ENCODE measurements at places on chromosomes 6 and 20.

DNA sequence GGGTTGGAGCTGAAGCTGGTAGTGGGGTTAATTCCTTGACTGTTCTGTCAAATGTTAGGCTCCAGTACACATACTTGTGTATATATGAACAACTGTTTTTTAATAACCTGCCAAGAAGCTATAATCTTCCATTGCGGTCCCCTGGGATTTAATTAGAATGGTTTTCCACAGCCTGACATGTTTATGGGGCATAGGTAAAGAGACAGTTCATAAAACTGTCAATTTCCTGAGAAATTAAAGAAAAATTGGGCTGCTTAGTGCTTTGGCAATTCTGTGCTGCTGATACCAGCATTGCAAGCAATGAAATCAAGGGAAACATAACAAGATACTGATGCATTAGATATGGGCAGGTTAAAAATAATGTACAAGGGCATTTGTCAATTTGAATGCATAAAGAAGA is 314.1 kb upstream of the SLC35B3 start:
- no peak for DNase-seq

DNA sequence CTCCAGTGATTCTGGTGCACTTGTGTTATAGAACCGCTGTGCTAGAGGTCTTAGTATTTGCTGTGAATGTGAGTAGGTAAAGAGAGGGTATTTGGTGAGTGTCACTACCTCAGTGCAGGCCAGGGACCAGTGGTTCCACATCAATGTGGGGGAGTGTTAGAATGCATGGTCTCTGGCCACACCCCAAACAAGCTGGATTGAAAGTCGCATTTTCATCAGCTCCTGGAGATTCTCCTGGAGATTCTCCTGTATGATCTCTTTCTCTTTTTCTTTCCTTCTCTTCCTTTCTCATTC is 26.8 kb upstream of the BCAS1 start:
- no peak for DNase-seq

- peak; percentile 9 for DNase-seq
These were observed 9.6 kb upstream of the BEND3 start for GRCh38 chr6:107124934-107125348.

DNA sequence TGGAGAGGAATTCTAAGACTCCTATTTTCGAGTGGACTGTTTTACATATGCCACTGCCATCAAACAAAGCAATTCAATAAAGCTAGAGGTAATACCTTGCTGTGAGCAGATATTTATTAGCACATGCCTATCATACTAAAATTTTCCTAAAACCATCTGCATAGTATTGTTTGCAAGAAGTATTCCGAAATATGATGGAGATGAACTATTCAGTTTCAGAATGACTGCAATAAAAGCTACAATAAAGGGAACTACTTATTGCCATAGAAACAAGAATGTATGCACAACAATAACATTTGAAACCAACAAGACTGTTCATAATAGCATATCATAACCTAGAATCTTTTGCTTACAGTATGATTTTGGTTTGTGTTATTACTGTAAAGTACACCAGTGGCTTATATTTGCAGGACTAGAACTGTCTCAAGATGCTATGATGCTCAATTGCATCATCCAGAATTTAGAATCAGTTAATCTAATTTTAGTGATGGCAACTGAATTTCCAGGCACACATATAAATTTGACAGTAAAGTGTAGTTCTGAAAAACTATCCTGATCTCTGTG is 144.3 kb downstream of the GRIK2 start:
- DNase-seq = no peak

GRCh38 chr6:24824142-24824938 is 25.6 kb upstream of the ARMH2 start:
- no peak for DNase-seq

GRCh38 chr20:45459606-45460005 is 9.9 kb upstream of the WFDC2 start:
- no peak for DNase-seq

- peak; percentile 96 for DNase-seq
These were observed 57.4 kb downstream of the ARHGAP40 start for GRCh38 chr20:38658879-38659596.

GRCh38 chr6:105874835-105875626 is 211.1 kb upstream of the PRDM1 start:
- DNase-seq = no peak

GRCh38 chr6:105907991-105908390 is 178.1 kb upstream of the PRDM1 start:
- DNase-seq = no peak

DNA sequence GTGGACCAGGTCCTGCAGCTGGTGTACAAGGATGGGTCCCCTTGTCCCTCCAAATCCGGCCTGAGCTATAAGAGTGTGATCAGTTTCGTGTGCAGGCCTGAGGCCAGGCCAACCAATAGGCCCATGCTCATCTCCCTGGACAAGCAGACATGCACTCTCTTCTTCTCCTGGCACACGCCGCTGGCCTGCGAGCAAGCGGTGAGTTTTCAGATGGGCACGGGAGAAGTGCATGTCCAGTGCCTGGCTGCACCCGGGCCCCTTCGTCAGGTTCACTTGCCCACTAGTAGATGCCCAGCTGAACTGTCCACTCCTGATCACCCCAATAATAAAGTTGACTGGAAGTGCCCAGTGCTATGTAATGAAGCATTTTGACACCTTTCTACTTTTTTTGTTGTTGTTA is 48.3 kb upstream of the SLC22A1 start:
- DNase-seq = no peak

GRCh38 chr20:39904476-39905112 is 784.4 kb downstream of the MAFB start:
- DNase-seq = no peak

DNA sequence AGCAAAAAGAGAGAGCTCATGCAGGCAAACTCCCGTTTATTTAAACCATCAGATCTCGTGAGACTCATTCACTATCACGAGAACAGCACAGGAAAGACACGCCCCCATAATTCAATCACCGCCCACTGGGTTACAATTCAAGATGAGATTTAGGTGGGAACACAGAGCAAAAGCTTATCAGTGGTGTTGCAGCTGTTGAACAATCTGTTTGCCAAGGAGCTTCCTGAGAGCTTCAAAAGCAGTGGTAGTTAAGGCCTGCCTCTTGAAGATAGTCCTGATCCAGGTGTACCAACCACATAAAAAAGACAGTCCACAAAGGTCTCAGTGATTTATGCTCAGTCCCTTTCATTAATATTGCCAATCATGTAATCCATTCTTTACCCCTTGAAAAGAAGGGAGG is 269.4 kb upstream of the IRAK1BP1 start:
- DNase-seq = no peak

DNA sequence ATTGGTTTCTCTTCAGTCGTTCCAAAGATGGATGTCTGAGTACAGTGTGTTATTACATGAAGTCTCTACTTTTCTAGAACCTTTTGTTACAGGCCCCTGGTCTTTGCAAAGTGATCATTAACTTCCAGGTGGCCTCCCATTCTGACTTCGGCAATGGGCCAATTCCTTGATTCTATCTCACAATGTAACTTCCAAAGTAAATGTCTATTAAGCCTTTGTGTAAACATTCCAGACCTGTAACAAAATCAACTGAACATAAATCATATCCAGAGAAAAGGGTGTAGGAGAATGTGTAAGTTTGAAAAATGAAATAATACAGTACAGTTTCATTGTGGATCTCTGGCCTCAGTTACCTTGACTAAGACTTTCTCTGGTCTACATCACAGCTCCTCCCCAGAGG is 187.8 kb upstream of the JAG1 start:
- no peak for DNase-seq

- DNase-seq = no peak
These were observed 36.8 kb downstream of the CENPW start for GRCh38 chr6:126376682-126377081.

DNA sequence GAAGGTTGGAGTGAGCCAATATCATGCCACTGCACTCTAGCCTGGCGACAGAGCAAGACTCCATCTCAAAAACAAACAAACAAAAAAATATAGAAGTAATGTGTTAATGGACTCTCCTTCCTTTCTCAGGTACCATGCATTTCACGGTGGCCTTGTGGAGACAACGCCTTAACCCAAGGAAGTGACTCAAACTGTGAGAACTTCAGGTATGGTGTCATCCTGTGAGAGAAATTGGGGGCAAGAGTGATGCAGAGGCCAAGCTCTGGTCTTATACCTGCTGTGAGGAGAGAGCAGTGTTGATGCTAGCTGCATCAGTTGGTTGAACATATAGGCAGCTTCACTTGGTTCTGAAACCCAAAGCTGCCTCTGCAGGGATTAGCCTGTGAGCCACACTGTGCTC is 6.2 kb downstream of the ITCH start:
- DNase-seq = no peak

DNA sequence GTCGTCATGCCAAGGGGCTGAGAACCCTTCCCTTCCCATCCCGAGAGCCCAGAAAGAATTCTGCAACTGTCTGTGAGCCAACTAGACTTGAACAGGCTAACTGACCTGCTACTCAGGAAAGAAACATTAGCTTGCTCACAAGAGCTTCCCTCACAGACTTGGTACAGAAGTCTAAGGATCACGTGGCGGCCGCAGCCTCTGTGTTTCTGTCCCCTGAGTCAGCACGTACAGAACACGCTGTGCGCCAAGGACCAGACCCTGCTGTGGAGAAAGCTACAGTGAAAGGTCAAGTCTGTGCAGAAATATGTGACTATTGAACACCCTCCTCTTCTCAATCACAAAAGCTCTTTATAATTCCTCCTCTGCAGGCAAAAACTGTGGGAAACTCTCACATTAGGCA is 151.3 kb upstream of the QKI start:
- DNase-seq = no peak

DNA sequence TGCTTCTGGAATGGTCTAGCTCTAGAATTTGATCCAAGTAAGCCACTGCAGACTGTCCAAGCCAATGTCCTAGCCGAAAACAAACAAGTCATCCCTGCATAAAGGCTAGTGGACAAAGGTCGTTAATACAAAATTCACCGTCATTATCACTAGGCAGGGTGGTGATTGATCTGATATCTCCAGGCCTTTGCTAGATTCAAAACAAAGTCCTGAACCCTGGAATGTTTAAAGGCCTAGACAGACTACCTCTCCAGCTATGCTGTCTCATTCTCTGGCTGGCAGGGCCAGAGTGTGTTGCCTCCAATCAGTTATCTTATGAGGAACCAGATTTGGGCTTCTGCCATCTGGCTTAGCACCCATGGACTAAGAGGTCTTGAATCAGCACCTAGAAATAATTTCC is 38.3 kb downstream of the MAP7 start:
- DNase-seq = no peak

- DNase-seq = no peak
These were observed 133.4 kb downstream of the PRND start for GRCh38 chr20:4855097-4855496.

GRCh38 chr6:14255916-14256315 is 138.3 kb downstream of the CD83 start:
- DNase-seq = no peak

DNA sequence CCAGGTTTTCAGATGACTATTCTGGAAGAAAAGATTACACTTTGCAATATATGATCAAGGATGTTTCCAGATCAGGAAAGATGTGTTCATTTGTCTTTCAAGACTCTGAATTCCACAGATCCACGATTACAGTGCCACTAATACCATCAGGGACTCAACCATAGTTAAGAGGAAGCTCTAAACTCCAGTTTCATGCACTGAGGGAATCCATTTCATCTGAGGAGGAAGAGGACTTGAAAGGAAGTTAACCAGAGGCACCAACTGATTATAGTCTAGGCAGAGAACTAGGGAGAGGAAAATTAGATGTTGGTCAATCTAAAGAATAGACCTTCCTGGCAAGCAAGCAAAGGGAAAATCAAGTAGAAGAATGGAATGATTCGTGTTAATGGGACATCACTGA is 218.3 kb upstream of the PRDM1 start:
- no peak for DNase-seq

- no peak for DNase-seq
These were observed 291.3 kb downstream of the ALDH8A1 start for GRCh38 chr6:134658596-134658995.

DNA sequence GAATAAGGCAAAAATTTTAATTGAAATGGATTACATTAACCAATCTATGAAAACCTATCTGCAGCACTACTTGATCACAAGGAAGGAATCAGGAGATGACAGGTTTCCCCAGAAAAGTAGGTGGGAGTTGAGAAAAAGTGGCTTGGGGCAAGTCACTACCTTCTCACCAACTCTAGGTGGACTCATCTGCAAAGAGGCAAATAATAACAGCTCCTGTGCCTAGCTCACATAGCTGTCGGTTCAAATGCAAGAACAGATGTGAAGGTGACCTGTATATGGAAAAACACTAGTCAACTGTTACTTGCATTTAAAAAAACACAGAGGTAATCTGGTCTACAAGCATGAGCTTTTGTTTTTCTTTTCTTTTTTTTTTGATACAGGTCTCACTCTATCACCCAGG is 67.2 kb downstream of the POPDC3 start:
- no peak for DNase-seq
